Left renal pelvis (tissue), 4 donors: ENCODE measurements at places on chromosomes 16 and 17.

DNA sequence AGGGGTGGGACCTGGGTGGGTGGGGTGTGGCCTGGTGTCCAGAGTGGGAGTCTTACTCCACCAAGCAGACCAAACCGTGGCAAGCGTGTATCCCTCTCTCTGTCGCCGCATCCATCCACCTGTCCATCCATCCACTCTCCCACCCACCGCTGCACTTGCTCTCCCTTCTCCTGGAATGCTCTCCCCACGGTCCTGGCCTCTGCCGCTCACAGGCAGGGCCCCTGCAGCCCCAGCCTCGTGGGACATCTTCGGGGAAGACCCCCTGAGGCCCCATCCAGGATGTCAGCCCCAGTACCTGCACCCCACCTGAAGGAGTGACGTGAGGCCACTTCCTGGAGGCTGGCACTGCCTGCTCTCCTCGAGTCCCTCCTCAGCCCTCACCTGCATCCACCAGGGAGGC lies 189.5 kb upstream of the GSE1 start:
- DNase-seq = no peak

DNA sequence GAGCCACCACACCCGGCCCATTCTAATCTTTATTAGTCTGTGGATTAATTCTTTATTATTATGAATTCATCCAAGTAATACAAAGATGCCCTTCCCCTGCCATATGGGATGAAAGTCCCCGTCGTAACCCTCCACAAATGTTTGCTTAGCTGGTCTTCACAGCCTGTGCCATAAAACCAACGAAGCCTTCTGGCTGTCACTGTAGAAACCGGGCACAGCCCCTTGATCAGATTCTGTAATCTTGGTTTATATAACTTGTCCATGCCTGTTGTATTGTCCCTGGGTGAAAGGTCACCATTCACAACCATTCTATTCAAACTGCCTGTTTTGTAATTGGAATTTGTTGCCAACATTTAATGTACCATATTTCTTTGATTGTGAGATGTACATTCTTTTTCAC lies 66.5 kb downstream of the ATP2C2 start:
- no peak for DNase-seq

GRCh38 chr17:14919631-14920213 lies 345.4 kb downstream of the PMP22 start:
- no peak for DNase-seq

DNA sequence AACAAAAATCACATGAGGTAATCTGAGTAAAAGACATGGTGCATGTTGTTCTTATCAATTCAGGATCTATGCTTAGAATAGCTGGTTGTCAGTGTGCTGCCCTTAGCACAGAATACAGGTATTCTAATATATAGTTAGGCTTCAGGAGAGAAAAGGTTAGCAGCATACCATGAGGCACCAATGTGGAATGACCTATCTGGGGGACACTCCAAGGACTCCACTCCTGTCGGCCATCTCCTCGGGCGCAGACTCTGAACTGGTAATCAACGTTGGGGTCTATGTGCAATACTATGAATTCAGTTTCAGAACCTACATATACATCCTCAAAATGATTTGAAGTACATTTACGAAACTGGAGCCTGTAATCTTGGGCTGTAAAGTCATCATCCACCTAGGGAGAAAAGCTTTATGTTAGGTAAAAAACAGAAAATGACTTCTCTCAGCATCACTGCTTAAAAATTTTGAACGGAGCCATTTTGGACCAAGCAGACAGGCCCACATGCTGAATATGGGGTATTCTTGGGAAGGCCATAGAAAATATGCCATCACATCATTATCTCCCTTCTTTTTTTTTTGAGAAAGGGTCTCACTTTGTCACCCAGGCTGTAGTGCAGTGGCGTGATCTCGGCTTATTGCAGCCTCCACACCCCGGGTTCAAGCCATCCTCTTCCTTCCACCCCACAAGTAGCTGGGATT lies 31.1 kb downstream of the CRLF3 start:
- no peak for DNase-seq

DNA sequence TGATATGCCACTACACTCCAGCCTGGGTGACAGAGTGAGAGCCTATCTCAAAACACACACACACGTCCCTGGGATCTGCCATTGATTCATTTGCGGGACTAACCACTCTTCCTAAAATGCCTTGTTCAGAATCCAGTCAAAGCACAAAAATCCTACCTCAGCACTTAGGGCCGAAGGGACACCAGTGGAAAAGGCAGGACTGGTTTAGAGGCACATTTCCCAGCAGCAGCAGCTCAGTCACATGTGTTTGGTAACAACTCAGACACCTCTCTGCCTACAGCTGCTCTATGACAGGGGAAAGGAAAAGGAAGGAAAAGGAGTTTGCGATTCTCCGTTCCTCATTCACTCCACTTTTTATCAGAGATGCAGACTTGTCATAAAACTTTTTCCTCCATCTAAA lies 12.2 kb downstream of the KNOP1 start:
- no peak for DNase-seq

DNA sequence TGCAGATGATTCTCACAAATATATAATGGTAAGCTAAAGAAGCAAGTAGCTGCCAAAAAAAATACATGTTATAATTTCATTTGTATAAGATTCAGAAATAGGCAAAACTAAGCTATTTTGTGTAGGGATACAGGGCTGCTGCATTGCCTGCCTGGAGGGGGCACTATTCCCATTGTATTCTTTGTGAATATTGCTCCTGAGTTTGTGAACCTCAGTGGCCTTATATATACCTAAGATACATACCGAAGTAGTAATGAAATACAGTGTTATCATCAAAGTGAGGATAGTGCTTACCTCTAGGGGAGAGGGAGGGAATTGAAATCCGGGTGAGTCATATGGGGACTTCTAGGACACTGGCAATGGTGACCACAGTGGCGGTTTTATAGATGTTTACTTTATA lies 53.5 kb downstream of the C17orf58 start:
- DNase-seq = no peak

DNA sequence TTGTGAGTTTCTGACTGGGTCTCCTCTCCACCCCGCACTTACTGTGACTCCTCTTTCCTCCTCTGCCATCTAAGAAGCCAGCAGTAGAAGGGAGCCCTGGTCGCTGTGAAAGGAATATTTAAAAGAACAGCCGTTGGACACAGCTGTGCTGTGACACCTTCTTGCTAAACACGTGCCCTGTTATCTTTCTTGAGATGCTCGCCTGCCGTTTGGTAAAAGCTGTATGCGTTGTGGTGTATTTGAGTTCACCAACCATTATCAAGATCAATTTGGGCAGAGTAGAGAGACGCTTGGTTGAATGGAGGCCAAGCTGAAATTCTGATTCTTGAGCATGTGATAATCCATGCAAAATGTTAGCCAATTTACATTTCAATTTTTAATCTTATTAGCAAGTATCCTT lies 3.8 kb downstream of the GID4 start:
- DNase-seq = no peak

- DNase-seq = no peak
Observed at GRCh38 chr17:5745111-5745813, 161.0 kb upstream of the NLRP1 start.
